ENCODE measurements at places on chromosomes 6 and 20.

DNA sequence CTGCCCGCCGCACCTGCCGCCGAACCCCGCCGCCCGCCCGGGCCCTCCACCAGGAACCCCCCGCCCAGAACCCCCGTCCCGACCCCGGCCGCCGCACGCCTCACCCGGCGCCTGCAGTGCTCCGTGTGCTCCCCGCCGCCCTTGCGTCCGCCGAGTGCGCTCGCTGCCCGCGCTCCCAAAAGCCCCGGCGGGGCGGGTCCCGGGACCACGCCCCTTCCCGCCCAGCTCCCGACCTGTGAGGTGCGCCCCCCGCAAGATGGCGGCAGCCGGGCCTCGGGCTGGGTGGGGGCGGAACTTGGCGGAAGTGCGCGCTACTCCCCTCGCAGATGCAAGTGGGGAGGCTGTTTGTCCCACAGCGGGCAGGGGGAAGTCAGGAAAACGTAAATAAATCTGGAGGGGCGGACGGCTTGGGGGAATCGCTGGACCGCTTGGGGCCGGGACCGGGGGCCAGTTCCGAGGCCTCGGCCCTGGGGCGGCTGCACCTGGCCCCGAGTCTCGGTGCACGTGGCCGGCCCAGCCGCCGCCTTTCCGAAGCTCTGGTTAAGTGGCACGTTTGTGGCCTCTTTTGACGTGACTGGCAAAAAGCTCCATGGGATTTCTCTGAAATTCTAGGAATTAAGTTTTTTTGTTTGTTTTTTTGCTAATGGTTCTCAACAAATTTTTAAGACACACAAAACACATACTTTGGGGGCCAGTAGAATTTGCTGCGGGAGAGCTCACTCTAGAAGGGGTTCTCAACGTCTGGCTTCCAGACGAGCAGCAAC lies at the start of gene EZR:
Gene EZR (minus strand): TSS at position 156 of the 764 bp plus-strand sequence. CDS start 1,275 bp downstream, outside the sequence.
- DNase-seq: peak; percentile 90

DNA sequence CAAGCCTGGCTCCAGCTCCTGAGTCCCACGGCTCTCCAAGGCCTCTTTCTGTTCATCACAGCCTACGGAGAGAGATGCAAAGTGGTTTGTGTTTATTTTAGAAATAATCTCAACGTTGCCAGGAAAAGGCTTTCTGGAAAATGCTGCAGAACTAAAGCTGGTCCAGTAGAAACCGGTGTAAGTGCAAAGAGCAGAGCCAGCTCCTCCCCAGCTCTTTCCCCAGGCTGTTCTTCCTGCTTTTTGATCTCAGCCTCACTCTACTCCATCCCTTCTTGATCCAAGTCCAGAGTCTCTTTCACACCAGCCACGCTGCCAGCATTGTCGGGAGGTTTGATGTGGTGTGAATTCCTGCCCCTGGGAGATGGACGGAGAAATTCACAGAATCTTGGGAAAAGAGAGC lies 69.8 kb downstream of the TMEM170B start:
- DNase-seq: no peak

- no peak for DNase-seq
Measured at GRCh38 chr6:19734519-19734918, 102.7 kb upstream of the ID4 start.

- no peak for DNase-seq
Measured at GRCh38 chr20:16215041-16215440, 358.2 kb downstream of the KIF16B start.

- DNase-seq: no peak
Measured at GRCh38 chr20:45945678-45946148, 11.2 kb downstream of the PCIF1 start.

DNA sequence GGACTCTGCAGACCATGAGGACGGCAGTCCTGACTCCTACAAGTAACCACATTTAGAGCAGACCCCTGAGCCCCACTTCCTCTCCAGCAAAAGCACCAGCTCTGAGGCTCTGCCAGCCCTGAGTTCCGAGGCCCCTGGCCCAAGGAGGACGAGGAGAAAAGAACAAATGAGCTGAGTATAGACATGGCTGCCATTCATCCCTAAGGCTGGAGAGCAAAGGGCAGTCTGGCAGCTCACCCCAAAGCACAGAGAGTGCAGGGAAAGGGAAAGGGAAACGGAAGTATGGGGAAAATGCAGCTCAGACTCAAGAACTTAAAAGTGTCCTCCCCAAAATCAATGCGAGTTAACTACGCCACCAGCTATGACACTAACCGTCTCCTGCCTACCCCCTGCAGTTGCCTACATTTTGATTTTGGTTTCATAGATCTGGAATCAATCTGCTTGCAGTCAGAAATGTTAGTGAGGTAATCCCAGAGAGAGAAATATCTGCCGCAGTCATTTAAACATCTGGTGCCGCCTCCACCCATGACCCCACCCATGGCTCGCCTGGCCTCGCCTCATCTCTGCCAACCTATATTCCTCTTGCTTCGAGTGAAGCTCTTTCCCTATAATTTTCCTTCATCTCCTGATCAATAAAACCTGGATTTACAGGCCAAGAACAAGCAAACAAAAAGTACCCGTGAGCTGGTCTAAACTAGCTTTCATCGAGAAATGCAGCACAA lies 49.6 kb upstream of the AFDN start:
- no peak for DNase-seq

DNA sequence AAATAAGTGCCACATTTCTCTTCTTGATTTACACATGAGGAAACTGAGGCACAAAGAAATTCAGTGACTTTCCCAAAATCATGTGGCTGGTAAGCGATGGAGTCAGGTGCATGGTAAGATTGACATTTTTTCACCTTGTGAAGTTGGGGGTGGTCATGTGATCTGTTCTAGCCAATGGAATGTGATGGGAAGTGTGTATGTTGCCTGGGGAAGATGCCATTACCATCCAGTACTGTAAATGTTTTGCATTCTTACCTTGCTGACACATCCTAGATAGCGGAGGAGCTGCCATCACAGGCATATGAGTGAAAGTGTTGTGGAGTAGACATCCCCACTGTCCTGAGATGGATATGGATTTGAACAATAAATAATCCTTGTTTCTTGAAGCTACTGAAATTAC lies 499.6 kb upstream of the SULF2 start:
- DNase-seq: no peak

- no peak for DNase-seq
Measured at GRCh38 chr6:32367644-32368043, 4.1 kb downstream of the TSBP1 start.

GRCh38 chr20:15921930-15922329 lies 651.3 kb downstream of the KIF16B start:
- DNase-seq: no peak

- DNase-seq: no peak
Measured at GRCh38 chr20:47558295-47559066, 56.8 kb downstream of the NCOA3 start.

DNA sequence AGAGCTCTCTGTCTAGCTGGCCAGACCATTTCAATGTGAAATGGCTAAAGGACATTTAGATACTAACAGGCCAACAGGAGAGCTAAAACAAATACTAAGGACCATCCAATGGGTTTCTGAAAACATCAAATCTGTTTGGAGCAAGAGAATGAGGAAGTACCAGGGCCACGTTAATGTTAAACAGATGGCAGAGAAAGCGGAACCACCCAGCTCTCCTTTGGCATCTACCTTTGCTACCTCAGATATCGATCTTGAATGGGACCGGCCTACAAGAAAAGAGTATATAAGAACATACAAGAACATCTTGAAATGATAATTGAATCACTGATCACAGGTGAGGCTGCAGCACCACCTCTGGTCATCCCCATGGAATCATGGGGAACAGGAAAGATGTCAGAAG lies 31.8 kb downstream of the KCNK5 start:
- DNase-seq: no peak

GRCh38 chr6:126091466-126091865 lies 105.1 kb downstream of the TRMT11 start:
- DNase-seq: no peak

DNA sequence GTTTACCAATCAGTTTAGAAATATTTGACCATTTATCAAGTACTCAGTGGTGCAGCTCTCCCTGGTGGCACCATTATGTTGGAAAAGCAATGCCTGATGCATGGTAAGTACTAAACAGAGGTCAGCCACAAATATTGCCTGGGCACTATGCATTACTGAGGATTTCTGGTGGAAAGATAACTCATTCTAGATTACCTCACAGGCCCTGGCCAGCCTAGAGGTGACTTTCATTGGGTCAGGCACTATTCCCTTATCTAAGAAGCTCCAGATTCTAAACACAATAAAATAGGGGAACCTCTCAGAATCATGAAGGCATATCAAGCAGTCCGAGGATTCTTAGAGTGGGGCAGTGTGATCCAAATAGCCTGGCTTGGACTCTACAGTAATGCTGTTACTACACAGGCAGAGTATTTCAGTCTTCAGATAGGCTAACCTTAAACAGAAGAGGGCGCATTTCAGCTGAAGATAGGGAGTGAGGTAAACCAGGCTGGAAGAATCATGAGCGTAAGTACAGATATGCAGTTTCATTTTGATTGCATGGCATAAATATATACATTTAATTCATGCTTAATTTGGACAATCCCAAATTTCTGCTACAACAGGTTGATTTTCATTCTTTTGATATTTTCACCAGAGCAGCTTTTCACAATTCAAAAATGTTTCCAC lies 12.1 kb downstream of the LGSN start:
- peak; percentile 90 for DNase-seq

- DNase-seq: no peak
Measured at GRCh38 chr20:22581437-22582385, 2.7 kb downstream of the FOXA2 start.

- DNase-seq: no peak
Measured at GRCh38 chr6:148501178-148501590, 158.5 kb downstream of the SASH1 start.

GRCh38 chr20:2524709-2525506 lies 11.5 kb upstream of the TMC2 start:
- DNase-seq: no peak

DNA sequence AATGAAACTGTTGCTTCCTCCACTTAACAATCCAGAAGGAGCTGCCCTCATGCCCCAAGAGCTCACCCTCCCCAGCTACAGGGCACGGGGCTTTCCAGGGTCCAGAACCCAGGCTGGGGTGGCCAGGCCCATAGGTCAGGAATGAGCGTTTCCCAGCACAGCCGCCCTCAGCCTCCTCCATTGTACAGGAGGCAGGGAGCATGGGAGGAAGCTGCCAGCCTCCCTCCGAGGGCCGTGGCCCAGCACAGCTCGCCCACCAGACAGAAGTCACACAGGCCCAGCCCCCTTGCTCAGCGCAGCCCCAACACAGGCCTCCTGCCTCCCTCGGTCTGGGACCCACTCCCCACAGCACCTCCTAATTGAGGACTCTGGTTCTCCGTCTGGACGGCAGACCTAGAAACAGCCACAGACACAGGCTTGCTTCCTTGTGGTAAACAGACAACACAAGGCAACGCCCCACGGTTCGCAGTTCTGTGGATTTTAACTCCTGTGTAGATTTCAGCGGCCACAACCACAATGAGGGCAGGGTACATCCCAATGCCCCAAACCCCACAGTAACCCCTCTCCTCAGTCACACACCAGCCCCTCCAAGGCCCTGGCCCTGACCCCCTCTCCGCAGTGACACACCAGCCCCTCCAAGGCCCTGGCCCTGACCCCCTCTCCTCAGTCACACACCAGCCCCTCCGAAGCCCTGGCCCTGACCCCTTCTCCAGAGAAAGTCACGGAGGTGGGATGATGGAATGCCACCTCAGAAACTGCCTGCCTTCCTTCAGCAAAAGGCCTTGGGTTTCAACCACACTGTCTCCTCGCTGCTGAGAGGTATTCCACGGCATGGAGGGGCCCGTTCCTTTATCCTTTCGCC lies 173.5 kb downstream of the DLL1 start:
- DNase-seq: no peak

- no peak for DNase-seq
Measured at GRCh38 chr6:129345890-129346289, 364.1 kb downstream of the ARHGAP18 start.

DNA sequence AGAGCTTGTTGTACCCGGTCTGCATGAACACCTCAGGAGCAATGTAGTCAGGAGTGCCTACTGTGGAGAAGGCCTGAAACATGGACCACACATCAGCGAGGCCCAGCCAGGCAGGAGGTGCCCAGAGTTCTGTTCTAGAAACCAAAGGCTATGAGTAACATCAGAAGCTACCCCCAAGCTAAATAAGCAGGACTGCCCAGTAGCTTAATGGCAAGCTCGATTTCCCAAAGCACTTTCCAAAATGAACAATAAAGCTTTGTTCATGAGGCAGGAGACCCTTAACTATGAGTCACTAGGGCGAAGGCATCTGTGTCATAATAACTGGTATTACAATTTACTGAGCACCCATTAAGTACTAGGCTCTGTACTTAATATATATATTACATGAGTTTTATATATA lies 47.4 kb downstream of the STK38 start:
- DNase-seq: no peak

- DNase-seq: peak; percentile 40
Measured at GRCh38 chr6:139927742-139928305, 553.4 kb upstream of the CITED2 start.

- DNase-seq: no peak
Measured at GRCh38 chr6:105321728-105322127, 81.2 kb downstream of the PREP start.

DNA sequence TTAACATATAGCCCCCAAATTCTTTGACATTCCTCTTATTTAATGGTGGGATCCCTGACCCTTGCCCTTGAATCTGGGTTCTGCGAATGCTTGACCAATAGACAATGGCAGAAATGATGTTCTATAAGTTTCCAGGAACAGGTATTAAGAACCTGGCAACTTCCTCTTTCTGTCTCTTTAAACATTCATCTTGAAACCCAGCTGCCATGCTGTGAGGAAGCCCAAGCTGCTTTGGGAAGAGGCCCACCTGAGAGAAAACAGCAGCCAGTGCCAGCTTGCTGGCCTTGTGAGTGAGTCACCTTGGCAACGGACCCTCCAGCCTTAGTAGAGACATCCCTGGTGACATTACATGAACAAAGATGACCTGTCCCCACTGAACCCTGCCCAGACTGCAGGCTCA lies 45.2 kb upstream of the RALY start:
- DNase-seq: peak; percentile 28

- peak; percentile 56 for DNase-seq
Measured at GRCh38 chr6:105400501-105400900, 2.4 kb downstream of the PREP start.

DNA sequence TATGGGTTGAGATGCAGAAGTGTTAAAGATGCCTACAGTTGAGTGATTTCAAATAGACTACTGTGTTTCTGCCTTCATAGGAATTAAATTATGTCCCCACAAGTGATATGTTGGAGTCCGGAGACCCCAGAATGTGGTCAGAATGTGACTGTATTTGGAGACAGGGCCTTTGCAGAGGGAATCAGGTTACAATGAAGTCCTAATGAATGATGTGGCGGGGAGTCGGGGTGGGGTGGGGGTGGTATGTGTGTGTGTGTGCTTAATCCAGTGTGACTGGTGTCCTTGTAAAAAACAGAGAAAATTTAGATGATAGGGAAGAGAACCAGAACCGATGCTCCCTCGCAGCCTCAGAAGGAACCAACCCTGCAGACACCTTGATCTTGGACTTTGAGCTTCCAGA lies 448.2 kb downstream of the QKI start:
- no peak for DNase-seq

DNA sequence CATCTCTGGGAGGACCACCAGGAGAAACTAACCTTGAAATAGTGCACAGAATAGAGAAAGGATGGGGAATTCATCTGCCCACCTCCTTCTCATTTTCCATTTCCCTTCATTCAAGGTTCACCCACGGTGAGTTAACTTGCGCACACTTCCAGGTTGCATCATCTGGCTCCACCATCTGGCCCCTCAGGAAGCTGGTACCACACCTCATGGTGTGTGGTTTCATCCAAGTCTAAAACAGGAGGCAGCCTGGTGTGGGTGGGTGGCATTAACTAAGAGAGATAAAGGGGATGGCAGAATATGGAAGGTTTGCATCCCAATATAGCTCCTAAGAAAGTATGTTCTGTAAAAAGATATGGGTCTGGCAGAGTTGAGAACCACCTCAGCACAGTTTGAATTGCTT lies 3.8 kb downstream of the ZNF334 start:
- no peak for DNase-seq

Data from OCI-M1 (cell line).